ENCODE measurements at places on chromosomes 1 and 21.

DNA sequence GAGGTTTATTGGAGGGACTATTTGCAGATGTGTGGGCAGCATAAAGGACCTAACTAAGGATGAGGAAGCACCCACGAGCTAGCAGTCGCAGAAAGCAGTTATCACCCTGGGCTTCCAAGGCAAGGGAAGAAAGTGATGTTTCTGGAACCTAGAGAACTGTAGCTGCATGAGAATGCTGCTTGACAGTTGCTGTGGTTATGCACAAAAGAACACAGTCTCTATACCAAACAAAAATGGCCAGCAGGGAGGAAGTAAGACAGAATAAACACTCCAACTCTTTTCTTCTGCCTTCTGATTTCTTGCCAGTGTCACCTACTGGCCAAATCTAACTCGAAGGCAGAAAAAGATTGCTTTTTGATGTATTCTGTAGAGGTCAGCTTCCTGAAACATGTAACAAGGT, 190.2 kb downstream of the RASAL2 start:
- DNase-seq: no peak

GRCh38 chr21:20701235-20701634, 297.0 kb upstream of the NCAM2 start:
- DNase-seq: no peak

DNA sequence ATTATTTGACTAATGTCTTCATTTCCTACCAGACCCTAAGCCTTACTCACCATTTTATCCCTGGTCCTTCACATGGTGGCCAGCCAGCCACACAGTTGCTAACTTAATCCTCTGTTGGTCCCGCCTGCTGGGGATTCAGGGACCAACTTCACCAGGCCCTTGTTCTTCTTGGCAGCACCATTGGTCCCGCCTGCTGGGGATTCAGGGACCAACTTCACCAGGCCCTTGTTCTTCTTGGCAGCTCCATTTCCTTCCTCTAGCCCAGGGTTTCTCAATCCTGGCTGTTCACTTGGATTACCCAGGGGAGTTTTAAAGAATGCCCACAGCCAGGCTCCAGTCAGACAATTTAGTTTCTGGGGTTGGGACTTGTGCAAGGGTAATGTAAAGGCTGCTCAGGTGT, 233.1 kb upstream of the CSF3R start:
- DNase-seq: no peak

DNA sequence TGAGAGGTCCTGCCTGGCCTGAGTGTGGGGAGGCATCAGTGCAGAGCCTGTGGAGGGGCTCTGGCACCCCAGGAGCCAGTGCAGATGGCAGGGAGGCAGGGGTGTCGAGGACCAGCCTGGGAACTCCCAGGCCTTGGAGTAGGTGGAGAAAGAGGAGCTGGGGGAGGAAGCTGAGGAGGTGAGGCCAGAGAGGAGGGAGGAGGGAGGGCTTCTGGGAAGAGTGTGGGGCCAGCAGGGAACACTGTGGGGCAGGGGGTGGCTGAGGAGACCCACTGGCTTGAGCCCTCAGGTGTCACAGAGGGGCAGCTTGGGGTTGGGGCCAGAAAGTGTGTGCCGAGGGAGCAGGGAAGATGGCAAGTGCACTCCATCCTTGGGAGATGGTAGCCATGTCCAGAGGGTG, 3.8 kb downstream of the COQ8A start:
- DNase-seq: no peak

DNA sequence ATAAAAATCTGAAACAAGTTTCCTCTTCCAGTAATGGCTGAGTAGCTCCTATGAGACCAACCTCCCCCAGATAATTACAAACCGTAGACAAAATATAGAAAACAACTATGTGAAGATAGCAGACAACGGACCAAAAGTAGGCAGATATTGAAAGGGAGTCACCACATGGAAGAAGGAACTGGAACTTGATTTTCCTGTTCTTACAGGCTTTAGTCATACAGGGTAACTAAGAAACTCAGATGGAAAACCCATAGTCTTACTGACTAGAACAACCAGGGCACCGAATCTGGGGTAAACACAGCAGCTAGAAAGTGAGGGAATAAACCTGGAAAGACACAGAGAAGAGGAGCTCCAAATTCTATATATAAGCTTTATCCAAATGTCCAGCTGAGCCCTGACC, 26.0 kb downstream of the LMX1A start:
- no peak for DNase-seq

DNA sequence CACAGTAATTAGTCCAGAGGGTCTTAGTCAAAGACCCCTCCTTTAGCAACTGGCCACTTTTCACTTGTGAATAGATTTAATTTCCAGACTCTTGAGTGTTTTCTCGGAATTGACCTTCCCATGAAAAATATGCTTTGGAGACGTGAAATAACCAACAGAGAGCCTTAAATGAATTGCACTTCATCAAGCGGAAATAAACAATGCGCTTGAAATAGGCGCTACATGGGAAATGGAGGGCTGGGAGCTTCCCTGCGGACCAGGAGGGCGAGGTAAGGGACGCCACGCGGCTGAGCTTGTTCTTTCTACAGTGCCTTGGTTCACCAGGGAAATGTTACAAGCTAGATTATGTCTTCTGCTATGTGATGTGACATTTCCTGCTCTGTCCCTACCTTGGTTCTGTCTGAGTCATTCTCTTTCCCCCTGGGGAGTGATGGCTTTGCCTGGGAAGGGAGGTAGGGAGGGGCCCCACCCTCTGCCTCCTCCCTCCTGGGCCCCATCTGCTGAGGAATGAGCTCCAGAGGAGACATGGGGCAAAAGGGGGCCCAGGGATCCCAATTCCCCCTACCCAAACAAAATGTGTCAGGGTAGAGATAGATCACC, 619.3 kb downstream of the PTPRU start:
- no peak for DNase-seq

- DNase-seq: peak; percentile 56
Observed at GRCh38 chr1:74468982-74469603, 43.3 kb downstream of the LRRC53 start.

DNA sequence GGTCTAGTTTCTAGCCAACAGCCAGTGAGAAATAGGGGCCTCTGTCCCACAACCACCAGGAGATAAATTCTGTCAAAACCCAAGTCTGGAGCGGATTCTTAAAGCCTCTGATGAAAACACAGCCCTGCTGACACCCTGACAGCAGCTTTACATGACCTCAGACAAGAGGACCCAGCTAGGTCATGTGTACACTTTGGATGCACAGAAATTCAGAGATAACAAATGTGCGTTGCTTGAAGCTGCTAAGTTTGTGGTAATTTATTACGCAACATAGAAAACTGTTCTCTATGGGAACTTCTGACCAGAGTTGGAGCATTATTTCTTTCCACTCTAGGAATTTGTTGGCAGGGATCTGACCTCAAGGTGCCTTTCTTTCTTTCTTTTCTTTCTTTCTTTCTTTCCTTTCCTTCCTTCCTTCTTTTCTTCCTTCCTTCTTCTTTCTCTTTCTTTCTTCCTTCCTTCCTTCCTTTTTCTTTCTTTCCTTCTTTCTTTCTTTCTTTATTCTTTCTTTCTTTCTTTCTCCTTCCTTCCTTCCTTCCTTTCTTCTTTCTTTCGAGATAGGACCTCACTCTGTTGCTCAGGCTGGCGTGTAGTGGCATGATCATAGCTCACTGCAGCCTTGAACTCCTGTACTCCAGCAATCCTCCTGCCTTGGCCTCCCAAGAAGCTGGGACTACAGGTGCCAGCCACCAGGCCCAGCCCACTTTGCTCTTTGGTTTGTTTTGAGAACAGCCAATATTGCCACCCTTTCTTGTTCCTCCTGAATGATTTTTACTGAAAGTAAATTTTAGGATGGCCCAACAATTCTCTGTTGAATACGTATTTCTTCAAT, 14.9 kb upstream of the HMGCS2 start:
- DNase-seq: no peak

GRCh38 chr21:19458295-19458694, 1054.7 kb upstream of the TMPRSS15 start:
- DNase-seq: no peak

GRCh38 chr1:82578086-82578726, 777.5 kb downstream of the ADGRL2 start:
- no peak for DNase-seq

DNA sequence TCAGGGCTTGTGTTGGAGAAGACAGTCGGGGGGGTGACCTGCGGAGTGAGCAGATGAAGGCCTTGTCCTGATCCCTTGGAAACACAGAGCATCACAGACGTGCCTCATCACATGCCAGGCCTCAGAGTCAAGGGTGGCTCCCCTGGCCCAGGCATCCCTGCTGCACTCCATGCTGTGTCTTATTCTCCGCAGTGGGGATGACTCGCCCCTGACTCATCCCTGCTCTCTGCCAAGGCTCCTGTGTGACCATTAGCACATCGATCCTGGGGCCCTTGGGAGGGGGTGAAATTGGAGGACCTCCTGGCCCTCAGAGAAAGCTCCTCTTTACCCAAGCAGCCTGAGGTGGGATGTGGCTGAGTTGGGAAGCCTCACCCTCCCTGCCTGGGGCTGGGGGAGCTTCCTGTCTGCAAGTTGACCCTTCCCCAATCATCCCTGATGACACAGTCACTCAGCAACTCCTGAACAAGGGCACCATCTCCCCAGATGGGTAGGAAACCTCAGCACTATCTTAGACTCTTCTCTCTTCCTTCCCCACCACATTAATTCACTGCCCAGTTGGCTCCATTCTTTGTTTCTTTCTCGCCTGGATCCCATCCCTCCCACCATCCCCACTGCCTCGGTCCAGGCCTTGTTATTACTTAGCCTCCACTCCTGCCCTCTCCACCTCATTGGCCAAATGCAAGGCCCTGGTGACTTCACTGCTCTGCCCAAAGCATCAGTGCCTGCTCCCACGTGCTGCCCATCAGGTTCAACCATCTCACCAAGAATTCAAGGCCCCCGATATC, 74.6 kb downstream of the CAMK2N1 start:
- DNase-seq: peak; percentile 98

- DNase-seq: no peak
Observed at GRCh38 chr1:114092186-114093062, 61.2 kb downstream of the SYT6 start.

DNA sequence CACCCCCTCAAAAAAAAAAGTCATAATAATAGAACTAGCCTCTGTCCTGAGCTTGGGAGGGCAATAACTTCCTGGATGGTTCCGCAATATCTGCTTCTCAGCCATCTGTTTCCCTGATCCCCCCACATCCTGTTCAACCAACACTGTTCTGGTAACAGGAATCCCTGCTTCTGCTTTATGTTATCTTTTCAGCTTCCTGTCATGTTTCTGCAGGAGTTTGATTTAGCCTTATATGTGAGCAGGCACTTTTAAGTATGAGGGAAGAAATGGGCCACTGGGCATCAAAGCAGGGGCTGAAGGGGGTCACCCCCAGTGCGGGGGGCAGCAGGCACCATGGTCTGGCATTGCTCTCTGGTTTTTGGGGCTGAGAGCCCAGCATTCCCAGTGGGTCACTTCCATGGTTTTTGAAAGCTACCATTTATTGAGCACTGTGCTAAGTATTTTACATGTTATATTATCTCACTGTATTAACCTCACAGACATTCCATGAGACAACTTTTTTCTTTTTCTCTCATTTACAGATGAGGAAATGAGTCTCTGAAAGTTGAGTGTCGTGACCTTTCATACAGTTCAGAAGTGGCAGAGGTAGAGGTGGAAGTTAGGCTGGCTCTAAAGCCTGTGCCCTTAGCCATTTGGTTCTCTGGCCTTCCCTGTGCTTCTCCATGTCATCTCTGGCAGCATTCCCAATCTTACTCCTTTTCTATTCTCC, 61.9 kb downstream of the DNTTIP2 start:
- DNase-seq: no peak

GRCh38 chr1:116902027-116902426, 7.7 kb upstream of the PTGFRN start:
- DNase-seq: no peak

DNA sequence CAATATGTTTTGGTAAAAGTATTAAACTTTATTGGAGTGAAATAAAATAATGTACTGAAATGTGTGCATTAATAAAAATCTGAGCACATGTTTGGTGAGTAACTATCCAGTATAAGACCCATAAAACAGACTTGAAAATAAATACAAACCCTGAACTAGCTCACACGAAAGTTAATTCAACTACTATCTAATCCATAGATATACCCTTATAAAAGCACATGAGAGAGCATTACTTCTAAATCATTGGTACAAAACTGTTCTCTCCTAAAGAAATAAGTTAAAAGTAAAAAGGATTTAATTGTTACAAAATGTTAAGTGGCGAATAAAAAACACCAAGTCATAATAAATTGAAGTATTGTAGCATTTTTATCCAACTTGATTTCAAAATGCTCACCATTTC, 295.6 kb downstream of the PTPRC start:
- no peak for DNase-seq

- DNase-seq: no peak
Observed at GRCh38 chr1:116804736-116805135, 50.5 kb downstream of the CD2 start.

DNA sequence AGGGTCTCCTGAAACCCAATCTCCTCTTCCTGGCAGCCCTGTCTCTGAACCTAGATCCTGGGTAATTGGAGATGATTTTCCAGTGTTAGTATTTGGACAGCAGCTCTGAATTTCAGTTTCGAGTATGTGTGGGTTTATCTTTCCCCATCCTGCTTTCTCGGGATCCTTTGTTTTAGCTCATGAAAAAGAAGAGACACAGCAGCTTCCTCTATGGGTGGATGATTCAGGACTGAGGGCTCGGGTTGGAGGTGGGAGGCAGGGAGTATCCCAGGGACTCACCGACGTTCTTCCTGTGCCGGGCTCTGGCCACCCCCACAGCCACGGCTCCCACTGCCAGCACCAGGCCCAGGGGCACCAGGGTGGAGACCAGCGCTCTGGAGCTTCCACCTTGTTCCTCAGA, 10.4 kb upstream of the FCMR start:
- no peak for DNase-seq

DNA sequence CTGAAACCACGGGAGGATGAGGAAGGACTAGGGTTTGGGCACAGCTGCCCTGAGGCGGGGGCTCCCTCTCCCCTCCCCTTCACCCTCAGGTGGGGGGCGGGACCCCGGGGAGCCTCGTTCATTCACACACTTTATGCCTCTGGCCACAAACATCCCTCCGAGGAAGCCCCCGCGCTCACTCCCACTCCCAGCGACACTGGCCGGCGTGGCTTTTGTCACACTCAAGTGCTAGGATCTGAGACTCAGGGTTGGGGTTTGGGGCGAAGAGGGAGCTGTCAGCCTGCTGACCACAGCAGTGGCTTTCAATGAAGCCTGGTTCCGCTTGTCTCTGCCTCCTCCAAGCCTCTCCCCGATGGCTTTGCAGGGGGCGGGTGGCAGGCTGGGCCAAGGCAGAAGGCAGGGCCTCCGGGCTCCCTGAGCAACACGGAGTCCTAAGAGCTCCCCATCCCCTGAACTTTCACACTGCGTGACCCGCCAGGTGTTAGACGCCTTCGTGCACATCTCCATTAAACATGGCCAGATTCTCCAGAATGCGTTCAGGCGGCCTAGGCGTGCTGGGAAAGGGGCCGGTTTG, 178.1 kb downstream of the NPHP4 start:
- DNase-seq: no peak

GRCh38 chr1:225657462-225657989, 4.6 kb upstream of the ENAH start:
- DNase-seq: peak; percentile 54

GRCh38 chr1:196128835-196129234, 479.4 kb downstream of the KCNT2 start:
- DNase-seq: no peak

Data from AG08395 (cell line).